CD4-positive, alpha-beta memory T cell (primary cell): ENCODE measurements at places on chromosomes 12 and 14. TPM values are rescaled to one million over a fixed set of nuclear protein-coding genes. Genes with fewer than 3 reads are reported as not detected.
A peak's percentile ranks its signal among the peaks of the same experiment; 100 is the strongest.

NEK9 gene
- 129 TPM for total RNA-seq

LRTM2 gene
- total RNA-seq = not detected

ACSM4 gene
- not detected for total RNA-seq

DCN gene
- total RNA-seq = not detected

CELA1 gene
- 0.36 TPM for total RNA-seq

TRIAP1 gene
- total RNA-seq = 17.3 TPM

KRT5 gene
- total RNA-seq = not detected

DNA sequence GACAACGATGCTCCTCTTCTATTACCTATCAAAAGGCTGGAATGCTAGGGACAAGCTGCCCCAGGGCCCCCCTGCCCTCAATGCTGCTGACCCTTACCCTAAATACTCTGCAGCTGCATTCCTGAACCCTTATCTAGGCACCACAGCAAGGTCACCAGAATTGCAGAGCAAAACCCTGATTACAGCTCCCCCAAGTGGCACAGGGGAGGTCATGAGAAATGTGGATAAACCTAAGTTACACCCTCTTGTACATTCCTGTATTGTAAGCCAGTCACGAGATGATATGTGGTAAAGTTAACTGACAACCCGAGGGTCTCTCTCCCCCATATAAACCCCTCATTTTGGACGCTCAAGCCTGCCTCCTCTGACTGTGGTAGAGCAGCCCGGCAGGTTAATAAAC lies 411.8 kb upstream of the STXBP6 start:
- no peaks in the 10 kb centered on the region for H3K27me3 ChIP-seq
- no peaks in the 10 kb centered on the region for H3K4me1 ChIP-seq
- H3K27ac ChIP-seq = no peak overlapping the region
- DNase-seq = no peak
- no peak overlapping the region for H3K4me3 ChIP-seq
- no peaks in the 10 kb centered on the region for H3K36me3 ChIP-seq

DNA sequence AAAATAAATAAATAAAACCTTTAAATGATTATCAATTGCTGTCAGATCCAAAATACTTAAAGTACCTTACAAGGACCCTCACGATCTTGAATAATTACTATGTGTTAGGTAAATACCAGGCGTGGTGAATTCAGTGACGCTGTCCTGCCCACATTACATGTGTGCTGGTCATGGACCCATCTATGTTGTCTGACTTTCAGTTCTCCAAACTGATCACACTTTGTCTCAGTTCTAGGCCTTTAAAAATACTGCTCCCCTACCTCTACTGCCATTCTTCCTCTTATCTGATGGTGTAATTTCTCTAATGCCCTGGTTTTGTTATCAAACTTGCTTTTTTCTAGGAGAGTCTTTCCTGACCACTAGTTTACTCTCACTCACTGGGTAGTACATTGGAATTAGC lies 520.7 kb downstream of the TRHDE start:
- H3K4me1 ChIP-seq = no peaks in the 10 kb centered on the region
- DNase-seq = no peak
- H3K27me3 ChIP-seq = no peaks in the 10 kb centered on the region
- H3K27ac ChIP-seq = no peak overlapping the region
- no peak overlapping the region for H3K4me3 ChIP-seq

GRCh38 chr14:77830692-77831091 lies 30.8 kb downstream of the ADCK1 start:
- H3K4me1 ChIP-seq = no peaks in the 10 kb centered on the region
- no peaks in the 10 kb centered on the region for H3K27me3 ChIP-seq
- no peak overlapping the region for H3K4me3 ChIP-seq
- no peak for DNase-seq
- no peak overlapping the region for H3K27ac ChIP-seq
- H3K36me3 ChIP-seq = peaks cover 3% of the 10 kb centered on the region

DNA sequence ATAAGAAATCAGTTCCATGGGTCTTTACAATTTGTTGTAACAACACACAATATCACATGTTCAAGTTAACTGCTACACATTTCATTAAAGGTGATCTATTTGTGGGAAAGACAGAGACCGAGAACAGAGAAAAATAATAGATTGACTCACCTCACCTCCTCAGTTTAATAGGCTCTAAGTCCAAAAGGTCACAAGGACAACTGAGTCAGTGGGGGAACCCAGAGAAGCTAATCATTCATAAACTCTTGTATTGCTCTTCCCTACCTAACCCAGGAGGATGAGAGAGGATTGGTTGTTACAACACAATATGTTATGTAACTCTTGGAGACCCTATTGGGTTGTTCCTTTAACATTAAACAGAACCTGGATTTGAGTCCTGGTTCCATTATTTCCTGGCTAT lies 72.2 kb upstream of the CRY1 start:
- no peaks in the 10 kb centered on the region for H3K27me3 ChIP-seq
- H3K4me1 ChIP-seq = no peaks in the 10 kb centered on the region
- no peaks in the 10 kb centered on the region for H3K36me3 ChIP-seq
- no peak overlapping the region for H3K4me3 ChIP-seq
- no peak overlapping the region for H3K27ac ChIP-seq
- DNase-seq = no peak

- H3K36me3 ChIP-seq = no peaks in the 10 kb centered on the region
- peak; percentile 64 for DNase-seq
- no peak overlapping the region for H3K27ac ChIP-seq
- no peaks in the 10 kb centered on the region for H3K27me3 ChIP-seq
Observed at GRCh38 chr14:64983439-64984310, 3.0 kb upstream of the FNTB start.

- DNase-seq = no peak
- no peak overlapping the region for H3K27ac ChIP-seq
- no peaks in the 10 kb centered on the region for H3K27me3 ChIP-seq
- no peaks in the 10 kb centered on the region for H3K4me1 ChIP-seq
- H3K36me3 ChIP-seq = no peaks in the 10 kb centered on the region
- H3K4me3 ChIP-seq = no peak overlapping the region
Observed at GRCh38 chr14:89866458-89866857, 88.1 kb downstream of the EFCAB11 start.

GRCh38 chr14:99981806-99982205 lies 83.4 kb upstream of the EVL start:
- no peak for DNase-seq
- no peaks in the 10 kb centered on the region for H3K27me3 ChIP-seq
- H3K36me3 ChIP-seq = no peaks in the 10 kb centered on the region
- H3K4me3 ChIP-seq = no peak overlapping the region
- no peak overlapping the region for H3K27ac ChIP-seq
- H3K4me1 ChIP-seq = no peaks in the 10 kb centered on the region

GRCh38 chr14:59004012-59004411 lies 184.5 kb upstream of the DAAM1 start:
- H3K36me3 ChIP-seq = no peaks in the 10 kb centered on the region
- H3K4me1 ChIP-seq = no peaks in the 10 kb centered on the region
- H3K27ac ChIP-seq = no peak overlapping the region

GRCh38 chr12:109951751-109952150 lies 44.4 kb downstream of the GIT2 start:
- peaks cover 71% of the 10 kb centered on the region for H3K36me3 ChIP-seq
- no peak for DNase-seq
- no peak overlapping the region for H3K4me3 ChIP-seq
- H3K27ac ChIP-seq = no peak overlapping the region
- H3K27me3 ChIP-seq = no peaks in the 10 kb centered on the region
- peaks cover 19% of the 10 kb centered on the region for H3K4me1 ChIP-seq

DNA sequence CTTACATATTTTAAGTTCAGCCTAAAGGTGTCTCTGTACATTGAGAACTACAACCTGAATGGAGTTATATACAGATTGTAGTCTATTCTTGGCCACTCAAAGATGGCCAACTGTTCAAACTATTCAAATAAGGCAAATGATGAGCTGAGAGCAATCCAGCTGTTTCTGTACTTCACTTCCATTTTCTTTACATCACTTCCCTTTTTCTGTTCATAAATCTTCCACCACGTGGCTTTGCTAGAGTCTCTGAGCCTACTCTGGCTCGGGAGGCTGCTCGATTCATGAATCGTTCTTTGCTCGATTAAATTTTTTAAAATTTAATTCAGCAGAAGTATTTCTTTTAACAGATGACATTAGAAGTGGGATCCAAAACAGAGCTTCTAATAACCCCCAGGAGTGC lies 879.7 kb downstream of the GALC start:
- no peak for DNase-seq
- H3K4me3 ChIP-seq = no peak overlapping the region
- H3K36me3 ChIP-seq = no peaks in the 10 kb centered on the region

DNA sequence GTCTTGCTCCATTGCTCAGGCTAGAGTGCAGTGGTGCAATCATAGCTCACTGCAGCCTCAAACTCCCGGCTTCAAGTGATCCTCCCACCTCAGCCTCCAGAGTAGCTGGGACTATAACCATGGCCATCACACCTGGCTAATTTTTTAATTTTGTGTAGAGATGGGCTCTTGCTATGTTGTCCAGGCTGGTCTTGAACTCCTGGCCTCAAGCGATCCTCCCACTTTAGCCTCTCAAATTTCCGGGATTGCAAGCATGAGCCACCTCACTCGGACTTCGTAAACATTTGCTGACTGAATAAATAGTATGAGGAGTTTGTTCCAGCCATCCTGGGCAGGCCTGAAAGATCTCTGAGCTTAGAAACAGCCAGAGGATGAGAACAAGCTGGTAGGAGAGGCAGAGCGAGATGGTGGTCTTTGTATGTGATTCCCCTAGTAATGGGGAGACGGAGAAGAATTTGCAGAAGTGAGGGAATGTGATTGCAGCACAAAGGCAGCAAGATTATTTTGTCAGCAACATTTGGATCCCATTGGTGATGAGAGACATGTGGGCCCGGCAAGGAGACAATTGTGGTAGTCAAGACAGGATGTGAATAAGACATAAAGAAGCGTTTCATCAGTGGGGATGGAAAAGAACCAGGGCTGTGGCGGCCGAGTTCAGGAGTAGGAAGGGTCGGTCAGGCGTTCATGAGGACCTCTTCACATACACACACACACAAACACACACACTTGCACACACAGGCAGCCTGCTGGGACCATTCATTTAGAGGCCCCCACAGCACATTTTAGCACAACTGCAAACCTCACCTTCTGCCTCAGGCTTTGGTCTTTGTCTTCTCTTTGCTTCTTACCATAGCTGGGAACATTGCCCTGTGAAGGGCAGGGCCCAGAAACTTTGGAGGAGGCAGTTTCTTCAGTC lies 155.5 kb downstream of the ZFP36L1 start:
- H3K4me3 ChIP-seq = no peak overlapping the region
- no peaks in the 10 kb centered on the region for H3K27me3 ChIP-seq
- no peaks in the 10 kb centered on the region for H3K36me3 ChIP-seq
- no peak overlapping the region for H3K27ac ChIP-seq
- DNase-seq = no peak

- H3K36me3 ChIP-seq = no peaks in the 10 kb centered on the region
- H3K27me3 ChIP-seq = no peaks in the 10 kb centered on the region
- no peak overlapping the region for H3K4me3 ChIP-seq
- H3K4me1 ChIP-seq = peaks cover 36% of the 10 kb centered on the region
- DNase-seq = no peak
Observed at GRCh38 chr12:113072136-113072535, 15.6 kb downstream of the DTX1 start.

DNA sequence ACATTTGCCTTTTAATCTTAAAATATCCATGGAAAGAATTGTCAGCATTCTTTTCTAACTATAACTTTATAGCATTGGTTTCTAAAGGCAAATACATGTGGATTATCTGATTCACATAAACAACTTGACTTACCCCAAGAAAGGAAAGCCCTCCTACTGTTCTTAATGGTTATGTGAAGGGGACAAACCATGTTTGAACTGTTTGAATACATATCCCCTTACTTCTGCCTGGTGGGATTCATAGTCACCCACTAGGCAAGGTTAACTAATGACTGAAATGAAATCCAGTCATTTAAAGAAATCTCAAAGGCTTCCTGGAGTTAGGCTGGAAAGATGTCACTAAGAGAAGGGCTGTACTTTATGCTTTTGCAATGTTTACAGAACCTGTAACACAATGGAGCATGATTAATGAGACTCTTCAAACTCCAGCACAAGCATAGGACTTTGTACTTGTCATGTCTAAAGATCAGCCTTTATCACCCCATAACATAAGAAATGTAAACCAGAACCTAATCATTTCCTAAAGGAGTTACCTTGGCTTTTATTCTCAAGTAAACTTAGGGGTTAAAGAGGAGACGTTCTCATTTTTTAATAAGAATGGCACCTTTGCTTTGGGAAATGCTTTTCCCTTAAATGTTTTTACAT lies 10.2 kb upstream of the FLRT2 start:
- no peaks in the 10 kb centered on the region for H3K27me3 ChIP-seq
- H3K27ac ChIP-seq = no peak overlapping the region
- no peaks in the 10 kb centered on the region for H3K4me1 ChIP-seq
- no peaks in the 10 kb centered on the region for H3K36me3 ChIP-seq
- no peak overlapping the region for H3K4me3 ChIP-seq

GRCh38 chr12:3231399-3231876 lies 154.3 kb downstream of the TSPAN9 start:
- H3K36me3 ChIP-seq = no peaks in the 10 kb centered on the region
- no peaks in the 10 kb centered on the region for H3K4me1 ChIP-seq
- H3K27ac ChIP-seq = no peak overlapping the region
- no peak overlapping the region for H3K4me3 ChIP-seq

- no peaks in the 10 kb centered on the region for H3K27me3 ChIP-seq
- H3K27ac ChIP-seq = peak overlapping the region; percentile 95
- DNase-seq = peak; percentile 77
- H3K4me3 ChIP-seq = peak overlapping the region; percentile 94
- H3K36me3 ChIP-seq = no peaks in the 10 kb centered on the region
Observed at GRCh38 chr12:28191051-28192048, 1.1 kb downstream of the CCDC91 start.

- no peak overlapping the region for H3K27ac ChIP-seq
- no peak overlapping the region for H3K4me3 ChIP-seq
- H3K27me3 ChIP-seq = no peaks in the 10 kb centered on the region
- DNase-seq = no peak
Observed at GRCh38 chr14:56687123-56687522, 107.5 kb downstream of the TMEM260 start.

DNA sequence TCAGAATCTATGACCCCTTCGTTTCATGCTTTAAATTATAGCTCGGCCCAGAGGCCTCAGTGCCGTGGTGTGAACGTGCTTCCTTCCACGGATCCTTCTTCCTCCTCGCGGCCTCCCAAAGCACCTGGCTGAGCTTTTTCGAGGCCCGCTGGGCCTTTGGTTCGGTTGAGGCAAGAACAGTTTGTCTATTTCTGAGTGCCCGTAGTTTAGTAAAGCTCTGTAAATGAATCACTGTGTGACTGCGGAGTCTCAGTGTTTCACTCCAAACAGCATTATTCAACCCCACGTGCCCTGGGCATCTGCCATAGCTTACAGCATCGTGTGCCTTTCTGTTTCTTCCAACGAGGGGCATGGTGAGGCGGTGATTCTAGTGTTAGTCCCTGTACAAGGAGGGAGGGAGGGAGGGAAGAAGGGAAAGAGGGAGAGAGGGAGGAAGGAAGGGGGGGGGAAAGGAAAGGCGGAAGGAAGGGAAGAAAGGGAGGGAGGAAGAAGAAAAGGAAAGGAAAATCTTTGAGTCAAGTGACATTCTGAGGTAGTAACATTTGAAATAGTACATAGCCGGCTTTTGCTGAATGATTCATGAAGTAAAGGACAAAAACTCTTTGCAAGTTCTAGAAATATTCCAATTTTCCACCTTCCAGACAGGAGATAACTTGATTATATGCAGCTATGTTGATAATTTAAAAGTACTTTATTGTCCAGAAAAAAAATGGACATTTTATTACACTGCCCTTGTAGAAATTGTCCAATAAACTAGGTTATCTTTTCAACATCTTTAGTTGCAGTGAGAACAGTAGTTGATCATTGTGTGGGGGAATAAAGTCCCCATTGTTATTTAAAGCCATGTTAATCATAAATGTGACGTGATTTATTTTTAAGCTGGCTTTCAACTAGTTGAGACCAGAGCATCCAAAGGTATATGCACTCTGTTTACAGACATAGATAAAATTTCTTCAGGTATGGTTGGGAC lies 1.2 kb upstream of the TRIM9 start:
- no peak for DNase-seq
- peaks cover 18% of the 10 kb centered on the region for H3K4me1 ChIP-seq
- H3K36me3 ChIP-seq = no peaks in the 10 kb centered on the region
- H3K4me3 ChIP-seq = no peak overlapping the region
- H3K27me3 ChIP-seq = peaks cover 8% of the 10 kb centered on the region
